Glutamatergic neuron (in vitro differentiated cells): ENCODE measurements at places on chromosomes 1 and 21. TPM values are rescaled to one million over a fixed set of nuclear protein-coding genes. Genes with fewer than 3 reads are reported as not detected.
A peak's percentile ranks its signal among the peaks of the same experiment; 100 is the strongest.

GRCh38 chr1:179237222-179237621 is 7.7 kb upstream of the ABL2 start:
- H3K4me3 ChIP-seq = no peak overlapping the region
- H3K36me3 ChIP-seq = no peaks in the 10 kb centered on the region
- no peak for DNase-seq
- H3K4me1 ChIP-seq = no peaks in the 10 kb centered on the region
- no peaks in the 10 kb centered on the region for H3K27me3 ChIP-seq

GRCh38 chr1:90558126-90558525 is 159.0 kb downstream of the BARHL2 start:
- no peak for DNase-seq
- H3K27me3 ChIP-seq = peaks cover 2% of the 10 kb centered on the region
- H3K36me3 ChIP-seq = peaks cover 5% of the 10 kb centered on the region

DNA sequence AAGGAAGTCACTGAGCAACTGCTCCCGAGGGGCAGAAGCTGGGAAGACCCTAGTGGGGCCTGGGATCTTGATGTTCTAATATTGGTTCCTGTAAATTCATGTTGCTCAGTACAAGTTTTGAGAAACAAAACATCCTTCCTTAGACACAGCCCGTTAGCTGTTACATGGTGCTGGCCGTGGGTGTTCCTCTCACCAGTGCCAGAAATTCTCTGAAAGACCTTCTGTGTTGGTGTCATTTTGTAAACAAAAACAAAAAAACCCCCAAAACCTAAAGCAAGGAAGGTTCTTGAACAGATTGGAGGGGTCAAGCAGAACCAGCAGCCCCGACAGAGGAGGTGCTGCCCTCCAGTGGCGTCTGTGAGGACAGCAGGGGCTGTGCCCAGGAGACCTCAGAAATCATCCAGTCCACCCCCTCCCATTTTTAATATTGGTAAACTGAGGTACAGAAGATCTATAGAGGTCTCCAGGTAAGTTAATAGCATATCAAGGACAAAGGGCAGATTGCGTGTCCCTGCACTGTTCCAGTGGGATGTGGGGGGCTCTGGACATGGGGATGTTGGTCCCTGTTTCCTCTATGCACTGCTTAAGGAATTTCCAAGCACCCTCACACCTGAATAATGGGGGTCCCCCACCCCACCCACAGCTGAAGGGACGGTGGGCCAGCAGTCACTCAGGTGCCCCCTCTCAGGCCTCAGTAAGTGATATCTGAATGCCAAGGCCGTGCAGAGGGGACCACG is 38.2 kb downstream of the SLC2A7 start:
- H3K4me3 ChIP-seq = no peak overlapping the region
- H3K27ac ChIP-seq = no peak overlapping the region
- H3K27me3 ChIP-seq = peaks cover 6% of the 10 kb centered on the region
- peak; percentile 80 for DNase-seq
- H3K4me1 ChIP-seq = no peaks in the 10 kb centered on the region

- no peak overlapping the region for H3K4me3 ChIP-seq
- H3K27ac ChIP-seq = no peak overlapping the region
- H3K4me1 ChIP-seq = peaks cover 14% of the 10 kb centered on the region
- DNase-seq = no peak
Observed at GRCh38 chr21:31526040-31526439, 133.5 kb upstream of the SOD1 start.

DNA sequence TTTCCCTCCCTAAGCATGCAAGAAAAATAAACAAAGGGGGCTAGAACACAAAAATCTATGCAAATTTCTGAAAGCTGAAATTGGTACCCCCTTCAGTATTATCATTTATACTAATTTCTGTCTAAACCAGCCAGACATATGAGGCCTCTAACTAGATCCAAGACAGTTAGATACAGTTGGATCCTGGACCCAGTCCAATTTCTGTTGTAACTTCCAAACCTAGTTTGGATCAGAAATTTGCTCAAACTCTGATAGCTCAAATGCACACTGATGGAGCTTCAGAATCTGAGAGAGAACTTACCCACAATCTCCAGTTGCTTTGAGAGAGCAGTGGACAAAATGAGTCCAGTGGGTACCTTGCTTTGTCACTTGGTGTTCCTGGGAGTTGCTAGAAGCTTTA is 11.9 kb downstream of the CEP350 start:
- H3K36me3 ChIP-seq = no peaks in the 10 kb centered on the region
- H3K27me3 ChIP-seq = no peaks in the 10 kb centered on the region
- no peak for DNase-seq
- H3K27ac ChIP-seq = no peak overlapping the region
- H3K4me3 ChIP-seq = no peak overlapping the region

DNA sequence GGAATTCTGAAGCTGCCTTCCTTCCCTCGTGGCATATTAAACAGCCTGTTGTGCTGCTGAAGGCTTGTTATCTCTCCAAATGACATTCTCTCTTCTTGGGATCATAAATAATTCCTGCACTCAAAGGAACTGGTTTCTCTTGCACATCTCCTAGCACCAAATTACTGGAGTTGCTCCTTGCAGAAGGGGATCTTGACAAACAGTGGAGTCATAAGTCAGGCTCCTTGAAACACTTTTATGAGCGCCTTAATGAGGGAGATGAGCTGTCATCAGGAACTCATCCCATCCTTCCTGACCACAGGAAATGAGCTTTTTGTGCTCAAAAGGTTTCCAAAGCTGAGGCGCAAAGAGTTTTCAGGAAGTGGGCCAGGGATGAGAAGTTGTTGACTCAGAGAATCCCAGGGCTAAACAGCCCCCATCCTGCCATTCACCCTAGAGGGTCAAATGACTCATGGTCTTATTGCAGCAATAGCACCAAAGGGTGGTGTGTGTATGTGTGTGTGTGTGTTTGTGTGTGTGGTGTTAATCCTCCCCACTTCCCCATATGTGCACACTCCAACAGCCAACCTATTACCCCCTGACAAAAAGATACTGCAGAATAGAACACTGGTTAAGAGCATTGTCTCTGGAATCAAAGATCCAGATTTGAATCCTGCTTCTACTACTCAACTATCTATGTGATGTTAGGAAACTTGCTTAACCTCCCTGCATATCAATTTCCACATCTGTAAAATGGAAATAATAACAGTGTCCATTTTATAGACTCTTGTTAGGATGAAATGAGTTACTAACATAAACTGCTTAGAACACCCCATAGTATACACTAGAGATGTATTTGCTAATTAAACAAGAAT is 2.8 kb upstream of the PHC2 start:
- no peak for DNase-seq
- H3K4me1 ChIP-seq = peaks cover 37% of the 10 kb centered on the region
- H3K27me3 ChIP-seq = peaks cover 7% of the 10 kb centered on the region
- H3K27ac ChIP-seq = no peak overlapping the region
- H3K36me3 ChIP-seq = no peaks in the 10 kb centered on the region
- no peak overlapping the region for H3K4me3 ChIP-seq

- H3K27ac ChIP-seq = no peak overlapping the region
- no peaks in the 10 kb centered on the region for H3K4me1 ChIP-seq
- no peak for DNase-seq
- no peak overlapping the region for H3K4me3 ChIP-seq
Observed at GRCh38 chr1:24964811-24965570, 34.9 kb upstream of the RUNX3 start.

DNA sequence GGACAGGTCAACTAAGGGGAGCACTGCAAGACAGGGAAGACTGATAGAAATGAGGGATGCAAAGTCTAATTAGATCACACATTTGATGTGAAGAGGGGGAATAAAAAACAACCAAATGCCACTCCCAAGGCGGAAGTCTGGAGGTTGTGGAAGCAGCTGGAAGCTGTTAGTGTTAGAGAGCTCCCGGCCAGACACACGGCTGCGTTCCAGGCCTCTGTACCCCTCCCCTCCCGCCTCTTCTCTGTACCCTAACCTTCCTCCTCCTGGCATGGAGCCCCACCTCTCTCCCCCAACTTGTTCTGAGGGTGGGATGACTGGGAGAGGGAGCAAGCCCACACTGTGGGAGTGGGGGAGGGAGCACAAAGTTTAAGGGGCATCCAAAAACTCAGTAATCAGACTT is 67.0 kb downstream of the PLEKHA6 start:
- no peak overlapping the region for H3K4me3 ChIP-seq
- H3K27me3 ChIP-seq = peaks cover 11% of the 10 kb centered on the region
- DNase-seq = no peak
- H3K27ac ChIP-seq = no peak overlapping the region
- H3K36me3 ChIP-seq = no peaks in the 10 kb centered on the region
- peaks cover 60% of the 10 kb centered on the region for H3K4me1 ChIP-seq

CLCA4 gene
- not detected for total RNA-seq

VANGL1 gene
- 4.6 TPM for total RNA-seq

AADACL4 gene
- total RNA-seq = not detected

RAB25 gene
- not detected for total RNA-seq

LRRC38 gene
- not detected for total RNA-seq

TMCC2 gene
- total RNA-seq = 80.1 TPM

APH1A gene
- total RNA-seq = 94.2 TPM

PGBD2 gene
- 11.5 TPM for total RNA-seq
